ENCODE measurements at places on chromosomes 2 and 18.

DNA sequence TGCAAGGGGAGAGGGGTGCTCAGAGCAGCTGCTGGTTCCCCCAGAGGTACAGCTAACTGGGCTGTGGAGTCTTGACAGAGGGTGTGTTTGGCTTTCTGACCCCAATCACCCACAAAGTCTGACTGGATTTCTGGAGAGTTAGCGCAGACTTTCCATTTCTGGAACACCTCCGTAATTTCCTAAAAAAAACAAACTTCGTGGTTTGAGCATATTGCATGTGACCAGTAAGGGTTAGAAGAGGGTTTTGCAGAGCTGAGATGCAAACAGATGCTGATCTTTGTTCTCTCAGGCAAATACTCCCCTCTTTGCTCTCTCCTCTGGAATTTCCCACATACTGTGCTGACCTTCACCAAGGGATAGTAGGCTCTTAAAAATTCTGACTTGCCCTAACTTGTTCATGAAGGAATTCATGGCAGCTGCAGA lies 44.5 kb upstream of the TMEM247 start:
- DNase-seq = no peak

GRCh38 chr2:101479328-101479727 lies 4.4 kb upstream of the RFX8 start:
- no peak for DNase-seq

GRCh38 chr2:224841910-224842309 lies 125.7 kb upstream of the CCDC195 start:
- no peak for DNase-seq

DNA sequence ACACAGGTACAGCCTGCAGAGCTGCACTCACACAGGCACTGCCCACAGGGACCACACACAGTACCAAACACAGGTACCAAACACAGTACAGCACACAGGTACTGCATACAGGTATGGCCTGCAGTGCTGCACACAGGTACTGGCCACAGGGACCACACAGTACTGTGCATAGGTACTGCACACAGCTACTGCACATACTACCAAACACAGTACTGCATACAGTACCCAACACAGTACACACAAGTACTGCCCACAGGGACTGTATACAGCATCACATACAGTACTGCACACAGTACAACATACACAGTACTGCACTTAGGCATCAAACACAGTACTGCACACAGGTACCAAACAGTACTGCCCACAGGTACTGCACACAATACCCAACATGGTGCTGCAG lies 74.3 kb downstream of the ZNF236 start:
- DNase-seq = no peak

GRCh38 chr2:148998165-148998830 lies 40.2 kb upstream of the LYPD6B start:
- DNase-seq = no peak

- no peak for DNase-seq
These were observed 210.7 kb upstream of the RND3 start for GRCh38 chr2:150698016-150698661.

- no peak for DNase-seq
These were observed 87.9 kb downstream of the GLI2 start for GRCh38 chr2:120823551-120823950.

DNA sequence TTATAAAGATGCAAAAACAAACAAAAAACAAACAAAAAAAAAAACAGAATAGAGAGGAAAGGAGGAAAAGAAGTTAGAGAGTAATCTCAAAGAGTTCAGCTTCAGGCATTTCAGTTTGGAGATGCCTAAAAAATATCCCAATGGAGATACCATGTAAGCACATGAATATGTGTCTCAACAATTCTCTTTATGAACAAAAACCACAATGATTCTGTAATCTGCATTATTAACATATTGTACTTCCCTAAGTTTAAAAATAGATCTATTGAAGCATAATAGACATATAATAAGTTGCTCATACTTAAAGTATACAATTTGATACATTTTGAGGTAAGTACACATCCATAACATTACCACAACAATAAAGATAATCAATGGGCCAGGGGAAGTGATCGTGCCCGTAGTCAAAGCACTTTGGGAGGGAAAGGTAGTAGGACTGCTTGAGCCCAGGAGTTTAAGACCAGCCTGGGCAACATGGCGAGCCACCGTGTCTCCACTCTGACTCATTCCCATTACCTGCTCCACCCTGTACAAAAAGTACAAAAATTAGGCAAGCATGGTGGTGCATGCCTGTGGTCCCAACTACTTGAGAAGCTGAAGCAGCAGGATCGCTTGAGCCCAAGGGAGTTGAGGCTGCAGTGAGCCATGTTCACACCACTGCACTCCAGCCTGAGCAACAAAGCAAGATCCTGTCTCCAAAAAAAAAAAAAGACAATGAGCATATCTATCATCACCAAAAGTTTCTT lies 158.9 kb downstream of the ATAD2B start:
- no peak for DNase-seq

DNA sequence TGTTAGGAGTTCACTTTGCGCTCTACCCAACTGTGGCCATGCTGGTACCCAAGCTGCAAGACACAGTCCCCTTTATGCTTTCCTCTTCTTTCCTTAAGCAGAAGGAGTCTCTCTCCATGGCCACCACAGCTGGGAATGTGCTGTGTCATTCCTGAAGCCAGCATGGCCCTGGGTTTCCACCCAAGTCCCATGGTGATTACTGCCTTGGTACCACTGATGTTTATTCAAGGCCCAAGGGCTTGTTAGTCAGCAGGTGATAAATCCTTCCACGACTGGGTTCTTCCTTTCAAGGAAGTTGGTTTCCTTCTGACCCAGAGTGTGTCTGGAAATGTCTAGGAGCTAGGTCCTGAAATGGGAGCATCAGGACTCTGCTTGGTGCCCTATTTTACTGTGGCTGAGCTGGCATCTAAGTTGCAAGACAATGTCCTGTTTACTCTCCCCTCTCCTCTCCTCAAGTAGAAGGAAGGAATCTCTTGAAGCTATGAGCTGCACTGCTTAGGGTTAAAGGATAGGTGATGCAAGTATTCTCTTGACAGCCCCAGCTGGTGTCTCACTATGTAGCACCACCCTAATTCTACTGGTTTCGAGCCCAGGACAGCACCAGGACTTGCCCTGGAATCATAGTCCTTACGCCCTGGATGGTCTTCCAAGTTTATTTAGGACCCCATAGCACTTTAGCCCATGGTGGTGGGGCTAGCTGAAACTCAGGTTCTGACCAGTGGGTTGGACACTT lies 18.7 kb upstream of the NUP35 start:
- DNase-seq = no peak

GRCh38 chr2:1256632-1257324 lies 156.5 kb upstream of the TPO start:
- no peak for DNase-seq

DNA sequence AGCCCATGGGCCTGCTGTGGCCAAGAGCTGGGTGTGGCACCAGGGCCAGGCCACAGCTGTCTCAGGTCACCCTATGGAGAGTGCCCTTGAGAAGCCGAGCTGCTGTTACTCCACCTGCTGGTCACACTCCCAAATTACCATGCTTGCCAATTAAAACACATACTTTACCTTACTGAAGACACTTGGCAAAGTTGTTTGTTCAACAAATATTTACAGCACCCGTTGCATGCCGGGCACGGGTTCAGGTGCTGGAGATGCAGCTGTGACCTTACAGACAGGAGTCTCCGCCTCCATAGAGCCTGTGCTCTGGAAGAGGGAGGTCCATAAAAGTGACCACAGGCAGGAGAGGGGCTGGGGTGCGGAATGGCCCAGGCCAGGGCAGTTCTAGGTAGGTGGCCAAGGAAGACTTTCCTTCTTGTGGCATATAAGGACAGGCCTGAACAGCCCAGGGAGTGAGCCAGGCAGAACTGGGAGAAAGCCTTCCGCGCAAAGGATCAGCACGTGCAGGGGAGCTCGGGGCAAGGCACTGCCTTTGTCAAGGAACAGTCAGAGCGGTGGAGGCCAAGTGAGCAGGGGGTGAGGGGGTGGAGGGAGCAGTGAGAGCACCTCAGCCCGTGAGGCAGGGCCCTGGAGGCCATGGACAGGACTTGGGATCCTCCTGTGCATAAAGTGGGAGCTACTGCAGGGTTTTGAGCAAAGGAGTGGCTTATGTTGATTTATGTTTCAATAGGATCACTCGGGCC lies 23.6 kb upstream of the RBM44 start:
- DNase-seq = peak; percentile 20

GRCh38 chr2:215811409-215812345 lies 201.7 kb downstream of the MREG start:
- DNase-seq = no peak

Data from NK-92 treated with Interleukin-12 subunit alpha and Interleukin-12 subunit beta, amount 100 ng/mL, for 24 hours (cell line).